ENCODE measurements at places on chromosomes 2 and 18.
A peak's percentile ranks its signal among the peaks of the same experiment; 100 is the strongest.

DNA sequence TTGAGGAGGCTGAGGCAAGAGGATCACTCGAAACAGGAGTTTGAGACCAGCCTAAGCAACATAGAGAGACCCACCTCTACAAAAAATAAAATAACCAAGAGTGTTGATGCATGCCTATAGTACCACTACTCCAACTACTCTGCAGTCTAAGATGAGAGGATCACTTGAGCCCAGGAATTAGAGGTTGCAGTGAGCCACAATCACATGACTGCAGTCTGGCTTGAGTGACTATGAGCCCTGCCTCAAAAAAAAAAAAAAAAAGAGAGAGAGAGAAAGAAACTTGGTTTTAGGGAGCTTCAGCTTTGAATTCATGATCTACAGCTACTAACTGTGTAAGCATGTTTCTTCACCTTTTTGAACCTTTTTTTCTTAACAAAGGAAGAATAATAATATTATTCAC, 119.9 kb downstream of the HNMT start:
- no peaks in the 10 kb centered on the region for H3K27me3 ChIP-seq
- H3K4me1 ChIP-seq = no peaks in the 10 kb centered on the region
- DNase-seq = no peak
- no peak overlapping the region for H3K27ac ChIP-seq
- H3K36me3 ChIP-seq = no peaks in the 10 kb centered on the region

- no peak overlapping the region for H3K4me3 ChIP-seq
- no peak overlapping the region for H3K27ac ChIP-seq
- no peaks in the 10 kb centered on the region for H3K36me3 ChIP-seq
- H3K4me1 ChIP-seq = no peaks in the 10 kb centered on the region
- DNase-seq = no peak
These were observed 18.9 kb downstream of the CREG2 start for GRCh38 chr2:101368376-101368775.

- H3K4me1 ChIP-seq = peaks cover 26% of the 10 kb centered on the region
- no peak overlapping the region for H3K4me3 ChIP-seq
- no peaks in the 10 kb centered on the region for H3K27me3 ChIP-seq
- no peak for DNase-seq
- peaks cover 45% of the 10 kb centered on the region for H3K36me3 ChIP-seq
- no peak overlapping the region for H3K27ac ChIP-seq
These were observed 41.3 kb downstream of the RALB start for GRCh38 chr2:120294008-120294340.

DNA sequence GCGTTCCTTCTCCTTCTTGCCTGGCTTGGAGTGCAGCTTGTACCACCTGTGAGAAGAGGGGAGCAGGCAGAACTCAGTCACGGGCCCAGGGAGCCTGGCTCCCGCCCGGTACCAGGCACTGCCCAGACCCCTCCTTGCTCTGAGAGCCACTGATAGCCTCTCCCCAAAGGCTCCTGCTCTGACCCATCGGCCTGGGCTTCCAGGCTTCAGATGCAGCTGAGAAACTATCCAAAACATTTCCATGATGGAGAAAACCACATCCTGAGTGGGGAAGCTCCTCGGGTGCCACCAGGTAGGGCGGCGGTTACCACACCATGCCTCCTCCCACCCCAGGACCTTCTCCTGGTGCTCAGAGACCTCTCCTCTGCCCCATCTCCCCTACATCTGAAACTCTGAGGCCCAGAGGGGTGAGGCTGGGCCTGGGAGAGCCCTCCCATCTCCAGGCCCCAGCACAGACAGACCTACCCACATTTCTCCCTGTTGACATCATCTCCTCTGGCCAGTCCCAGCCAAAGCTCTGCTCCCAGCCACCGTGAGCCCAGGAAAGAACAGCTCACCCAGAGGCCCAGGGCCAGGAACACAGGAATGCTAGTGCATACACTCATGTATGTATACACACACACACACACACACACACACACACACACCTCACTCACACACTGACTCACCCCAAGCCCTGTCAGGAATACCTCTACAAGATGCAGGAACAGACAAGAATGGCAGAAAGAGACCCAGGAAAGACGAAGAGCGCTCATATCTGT, 17.9 kb upstream of the SFXN5 start:
- no peak overlapping the region for H3K27ac ChIP-seq
- H3K36me3 ChIP-seq = no peaks in the 10 kb centered on the region
- no peaks in the 10 kb centered on the region for H3K4me1 ChIP-seq

DNA sequence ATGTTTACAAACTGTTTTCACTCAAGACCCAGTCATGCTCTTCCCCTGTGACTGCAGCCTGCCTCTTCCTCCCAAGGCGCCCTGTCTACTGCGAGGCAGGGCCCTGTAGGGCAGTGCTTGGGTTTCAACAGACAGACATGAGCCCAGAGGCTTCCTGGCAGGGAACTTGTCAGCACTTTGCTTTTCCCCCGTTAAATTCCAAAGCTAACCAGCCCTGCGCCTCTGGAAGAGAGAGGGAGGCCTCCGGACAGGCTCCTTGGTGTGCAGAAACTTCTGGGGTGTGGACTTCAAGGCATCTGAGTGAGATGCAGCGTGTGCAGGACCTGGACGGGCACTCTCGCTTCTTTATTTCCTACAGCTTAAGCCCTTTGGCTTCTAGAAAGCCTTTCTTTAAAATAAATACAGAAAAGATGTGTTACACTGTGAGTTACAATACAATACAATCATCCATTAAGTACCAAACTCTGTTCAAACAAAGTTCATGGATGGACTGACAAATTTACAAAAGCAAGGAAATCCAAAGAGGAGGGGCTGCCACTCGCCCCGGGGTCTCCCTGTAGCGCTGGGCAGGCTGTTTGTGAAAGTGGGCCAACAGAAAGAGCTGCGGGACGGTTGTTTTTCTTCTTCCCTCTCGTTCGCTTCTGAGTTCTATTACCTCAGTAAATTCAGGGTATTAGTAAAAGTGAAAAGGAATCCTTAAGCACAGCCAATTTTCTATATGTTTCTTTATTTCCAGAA, 8.8 kb upstream of the ZNF516 start:
- no peaks in the 10 kb centered on the region for H3K36me3 ChIP-seq
- H3K27me3 ChIP-seq = peaks cover 20% of the 10 kb centered on the region
- H3K4me3 ChIP-seq = no peak overlapping the region
- no peak for DNase-seq

DNA sequence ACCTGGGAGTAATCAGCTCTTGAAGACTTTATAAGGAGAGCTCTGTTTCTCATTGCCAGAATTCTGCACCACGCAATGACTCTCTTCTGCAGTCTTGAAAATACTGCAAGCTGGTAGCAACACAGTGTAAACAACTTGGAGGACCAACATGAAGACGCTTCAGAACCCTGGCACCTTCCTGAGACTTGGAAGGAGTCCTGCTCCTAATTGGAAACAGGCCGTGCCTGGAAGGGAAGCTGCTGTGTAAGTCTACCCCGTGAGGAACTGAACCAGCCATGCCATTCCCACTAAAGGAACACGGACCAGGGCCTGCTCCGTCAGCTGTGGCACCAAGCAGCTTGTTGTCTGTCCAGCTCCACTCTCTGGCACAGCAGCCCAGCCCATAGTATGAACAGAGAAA, 171.1 kb downstream of the PAX3 start:
- H3K36me3 ChIP-seq = no peaks in the 10 kb centered on the region
- H3K27ac ChIP-seq = no peak overlapping the region
- no peak overlapping the region for H3K4me3 ChIP-seq
- H3K4me1 ChIP-seq = no peaks in the 10 kb centered on the region
- DNase-seq = no peak

DNA sequence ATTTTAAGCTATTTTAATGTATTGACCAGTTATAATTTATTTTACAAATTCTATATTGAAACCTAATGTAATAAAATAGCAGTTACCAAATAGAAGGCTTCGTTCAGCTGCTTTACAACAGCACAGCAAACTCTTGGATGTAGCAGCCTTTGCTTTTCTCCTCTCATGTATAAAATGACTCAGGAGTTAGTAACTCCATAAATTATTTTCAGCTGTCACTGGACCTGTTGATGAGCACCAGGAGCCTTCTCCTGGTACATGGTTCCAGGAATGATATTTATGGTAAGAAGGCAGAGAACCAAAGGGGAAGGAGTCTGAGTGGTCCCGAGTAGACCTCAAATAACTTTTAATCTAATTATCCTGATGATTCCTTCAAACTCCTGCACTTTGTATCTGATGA, 256.4 kb upstream of the NETO1 start:
- no peak overlapping the region for H3K27ac ChIP-seq
- H3K4me3 ChIP-seq = no peak overlapping the region
- no peak for DNase-seq
- no peaks in the 10 kb centered on the region for H3K27me3 ChIP-seq
- H3K4me1 ChIP-seq = no peaks in the 10 kb centered on the region

- H3K27me3 ChIP-seq = no peaks in the 10 kb centered on the region
- no peak overlapping the region for H3K4me3 ChIP-seq
- H3K4me1 ChIP-seq = no peaks in the 10 kb centered on the region
- no peak overlapping the region for H3K27ac ChIP-seq
These were observed 120.1 kb downstream of the HIBCH start for GRCh38 chr2:190199530-190199929.

DNA sequence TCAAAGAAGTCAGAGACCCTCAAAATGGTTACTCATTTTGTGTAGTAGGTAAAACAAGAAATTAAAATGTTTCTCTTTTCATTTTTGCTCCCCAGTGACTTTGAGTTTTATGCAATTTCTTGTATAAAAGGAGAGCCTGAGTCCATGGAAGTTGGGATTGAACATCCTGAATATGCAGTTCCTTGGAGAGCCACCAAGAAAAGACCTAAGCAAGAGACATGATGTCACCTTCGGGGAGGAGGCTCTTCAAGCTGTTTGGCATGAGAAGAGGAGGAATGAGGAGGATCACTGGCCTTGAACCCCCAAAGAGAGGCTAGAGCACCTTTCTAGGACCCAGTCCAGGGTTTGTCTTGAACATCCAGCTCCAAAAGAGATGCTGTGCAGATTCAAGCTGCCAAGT, 83.5 kb upstream of the STPG4 start:
- no peaks in the 10 kb centered on the region for H3K36me3 ChIP-seq
- DNase-seq = no peak
- H3K4me1 ChIP-seq = peaks cover 13% of the 10 kb centered on the region
- no peak overlapping the region for H3K27ac ChIP-seq

DNA sequence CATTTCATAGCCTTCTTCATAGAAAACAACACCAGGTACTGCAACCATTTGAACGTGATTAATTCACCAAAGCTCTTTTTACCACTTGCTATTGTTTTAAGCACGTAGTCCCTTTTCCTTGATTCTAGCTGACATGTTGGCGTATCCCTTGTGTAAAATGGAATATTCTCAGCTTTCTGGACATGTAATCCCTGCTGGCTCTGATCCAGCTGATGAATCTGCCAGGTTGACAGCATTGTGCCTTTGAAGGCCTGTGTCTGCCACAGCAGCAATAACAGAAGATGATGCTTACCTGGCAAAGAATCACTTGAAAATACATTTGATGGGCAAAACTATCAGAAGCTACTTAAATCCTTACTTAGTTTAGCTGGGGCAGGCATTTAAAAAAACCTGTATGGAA, 81.0 kb upstream of the CCDC150 start:
- no peaks in the 10 kb centered on the region for H3K4me1 ChIP-seq
- no peak overlapping the region for H3K27ac ChIP-seq
- H3K36me3 ChIP-seq = no peaks in the 10 kb centered on the region
- H3K27me3 ChIP-seq = peaks cover 31% of the 10 kb centered on the region

- no peaks in the 10 kb centered on the region for H3K27me3 ChIP-seq
- DNase-seq = no peak
- no peak overlapping the region for H3K4me3 ChIP-seq
- peaks cover 17% of the 10 kb centered on the region for H3K36me3 ChIP-seq
These were observed 3.4 kb downstream of the GEN1 start for GRCh38 chr2:17757321-17757720.

DNA sequence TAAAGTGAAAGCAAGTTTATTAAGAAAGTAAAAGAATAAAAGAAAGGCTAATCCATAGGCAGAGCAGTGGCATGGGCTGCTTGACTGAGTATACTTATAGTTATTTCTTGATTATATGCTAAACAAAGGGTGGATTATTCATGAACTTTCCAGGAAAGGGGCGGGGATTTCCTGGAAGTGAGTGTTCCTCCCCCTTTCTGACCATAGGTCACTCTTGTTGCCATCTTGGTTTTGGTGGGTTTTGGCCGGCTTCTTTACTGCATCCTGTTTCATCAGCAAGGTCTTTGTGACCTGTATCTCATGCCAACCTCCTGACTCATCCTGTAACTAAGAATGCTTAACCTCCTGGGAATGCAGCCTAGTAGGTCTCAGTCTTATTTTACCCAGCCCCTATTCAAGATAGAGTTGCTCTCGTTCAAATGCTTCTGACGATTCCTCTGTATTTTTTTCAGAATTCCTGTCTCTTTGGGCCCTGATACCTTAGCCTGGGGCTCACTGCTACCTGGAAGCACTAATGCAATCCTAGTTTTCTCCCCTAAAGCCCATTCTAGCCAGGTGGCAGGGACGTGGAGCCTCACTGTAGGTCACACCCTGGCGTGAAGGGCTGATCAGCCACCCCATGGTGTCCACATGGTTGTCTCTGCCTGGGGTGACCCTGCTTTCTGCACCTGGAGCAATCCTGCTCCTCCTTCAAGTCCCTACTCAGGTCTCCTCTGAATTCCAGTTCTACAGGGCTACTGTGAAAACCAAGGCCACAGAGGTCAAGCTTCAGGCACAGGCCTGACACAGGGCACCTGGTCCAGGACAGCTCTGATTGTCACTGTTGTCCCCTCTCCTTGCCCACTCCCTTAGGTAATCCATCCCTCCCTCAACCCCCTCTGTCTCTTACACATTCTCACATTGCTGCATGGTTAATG, 6.0 kb upstream of the SLC35F6 start:
- H3K27ac ChIP-seq = peak overlapping the region; percentile 45
- no peaks in the 10 kb centered on the region for H3K36me3 ChIP-seq
- peak; percentile 63 for DNase-seq
- no peak overlapping the region for H3K4me3 ChIP-seq
- peaks cover 6% of the 10 kb centered on the region for H3K27me3 ChIP-seq

GRCh38 chr18:36025025-36025424, 42.3 kb downstream of the RPRD1A start:
- DNase-seq = no peak
- no peaks in the 10 kb centered on the region for H3K4me1 ChIP-seq
- H3K36me3 ChIP-seq = peaks cover 16% of the 10 kb centered on the region
- no peak overlapping the region for H3K27ac ChIP-seq
- no peaks in the 10 kb centered on the region for H3K27me3 ChIP-seq

- no peak overlapping the region for H3K4me3 ChIP-seq
- H3K4me1 ChIP-seq = peaks cover 17% of the 10 kb centered on the region
- no peak for DNase-seq
- H3K27me3 ChIP-seq = peaks cover 2% of the 10 kb centered on the region
- H3K36me3 ChIP-seq = no peaks in the 10 kb centered on the region
These were observed 51.0 kb downstream of the SF3B1 start for GRCh38 chr2:197383825-197384224.

- H3K4me3 ChIP-seq = no peak overlapping the region
- peaks cover 3% of the 10 kb centered on the region for H3K36me3 ChIP-seq
- no peak for DNase-seq
- H3K4me1 ChIP-seq = peaks cover 1% of the 10 kb centered on the region
- peaks cover 27% of the 10 kb centered on the region for H3K27me3 ChIP-seq
These were observed 17.0 kb downstream of the TGFA start for GRCh38 chr2:70536517-70537055.
